T-cell (primary cell): ENCODE measurements at places on chromosomes 6 and 20.

GRCh38 chr20:50762045-50762422, 30.7 kb downstream of the PARD6B start:
- H3K4me1 ChIP-seq: no peaks in the 10 kb centered on the region
- H3K36me3 ChIP-seq: no peaks in the 10 kb centered on the region
- H3K27me3 ChIP-seq: peaks cover 16% of the 10 kb centered on the region
- H3K27ac ChIP-seq: no peak overlapping the region
- DNase-seq: no peak
- H3K4me3 ChIP-seq: no peak overlapping the region

DNA sequence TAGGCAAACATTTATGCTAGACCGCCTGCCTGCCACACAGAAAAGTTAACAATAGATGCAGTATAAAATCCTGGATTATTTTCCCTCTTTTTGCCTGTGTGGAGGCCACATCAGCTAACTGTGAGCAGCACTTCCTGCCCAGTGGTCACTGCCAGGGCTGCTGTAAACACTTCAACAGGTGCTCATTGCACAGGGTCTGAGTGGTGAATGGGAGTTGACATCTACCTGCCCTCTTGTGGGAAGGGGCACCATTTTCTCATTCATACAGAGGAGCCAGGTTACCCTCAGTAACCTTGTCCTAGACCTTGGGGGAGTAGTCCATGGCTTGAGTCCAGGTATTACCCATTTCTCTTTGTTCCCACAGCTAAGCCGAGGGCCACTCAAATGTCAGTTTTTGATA, 235.3 kb downstream of the TMEM242 start:
- H3K4me3 ChIP-seq: no peak overlapping the region
- H3K27me3 ChIP-seq: no peaks in the 10 kb centered on the region
- peaks cover 2% of the 10 kb centered on the region for H3K4me1 ChIP-seq
- no peak overlapping the region for H3K27ac ChIP-seq
- DNase-seq: no peak
- peaks cover 5% of the 10 kb centered on the region for H3K36me3 ChIP-seq

- peaks cover 16% of the 10 kb centered on the region for H3K4me1 ChIP-seq
- no peak for DNase-seq
These were observed 3.1 kb downstream of the ZCCHC3 start for GRCh38 chr20:300345-300990.

DNA sequence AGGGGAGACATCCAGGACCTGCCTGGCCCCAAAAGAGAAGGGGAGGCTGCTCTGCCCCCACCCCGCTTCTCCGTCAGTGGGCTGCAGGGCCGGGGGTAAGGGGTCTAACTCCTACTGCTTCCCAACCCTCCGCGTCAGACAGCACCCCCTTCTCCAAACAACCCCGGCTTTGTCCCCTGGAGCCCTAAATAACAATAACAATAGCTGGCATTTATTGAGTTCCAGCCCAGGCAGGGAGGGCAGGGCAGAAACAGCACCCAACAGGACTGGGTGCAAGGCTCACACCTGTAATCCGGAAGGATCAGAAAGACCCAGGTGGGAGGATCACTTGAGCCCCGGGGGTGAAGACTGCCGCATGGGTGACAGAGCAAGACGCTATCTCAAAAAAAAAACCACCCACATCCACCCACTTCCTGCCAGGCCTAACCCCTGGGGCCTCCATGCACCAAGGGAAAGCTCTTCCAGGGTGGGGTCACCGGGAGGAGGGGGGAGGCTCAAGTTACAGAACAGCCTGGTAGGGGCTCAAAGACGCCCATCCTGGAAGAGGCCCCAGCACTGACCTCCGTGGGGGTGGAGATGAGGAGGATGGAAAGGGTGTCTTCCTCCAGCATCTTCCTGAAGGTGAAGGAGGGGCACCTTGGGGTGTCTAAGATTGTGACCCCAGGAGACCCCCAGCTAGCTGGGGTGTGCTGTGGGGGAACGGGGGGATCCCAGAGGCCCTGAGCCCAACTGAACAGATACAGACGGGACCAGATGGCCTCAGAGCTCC, 1.3 kb upstream of the FNDC11 start:
- peaks cover 37% of the 10 kb centered on the region for H3K4me1 ChIP-seq
- peak overlapping the region; percentile 86 for H3K27ac ChIP-seq
- no peaks in the 10 kb centered on the region for H3K36me3 ChIP-seq
- peak overlapping the region; percentile 54 for H3K4me3 ChIP-seq
- DNase-seq: peak; percentile 63
- H3K27me3 ChIP-seq: no peaks in the 10 kb centered on the region

DNA sequence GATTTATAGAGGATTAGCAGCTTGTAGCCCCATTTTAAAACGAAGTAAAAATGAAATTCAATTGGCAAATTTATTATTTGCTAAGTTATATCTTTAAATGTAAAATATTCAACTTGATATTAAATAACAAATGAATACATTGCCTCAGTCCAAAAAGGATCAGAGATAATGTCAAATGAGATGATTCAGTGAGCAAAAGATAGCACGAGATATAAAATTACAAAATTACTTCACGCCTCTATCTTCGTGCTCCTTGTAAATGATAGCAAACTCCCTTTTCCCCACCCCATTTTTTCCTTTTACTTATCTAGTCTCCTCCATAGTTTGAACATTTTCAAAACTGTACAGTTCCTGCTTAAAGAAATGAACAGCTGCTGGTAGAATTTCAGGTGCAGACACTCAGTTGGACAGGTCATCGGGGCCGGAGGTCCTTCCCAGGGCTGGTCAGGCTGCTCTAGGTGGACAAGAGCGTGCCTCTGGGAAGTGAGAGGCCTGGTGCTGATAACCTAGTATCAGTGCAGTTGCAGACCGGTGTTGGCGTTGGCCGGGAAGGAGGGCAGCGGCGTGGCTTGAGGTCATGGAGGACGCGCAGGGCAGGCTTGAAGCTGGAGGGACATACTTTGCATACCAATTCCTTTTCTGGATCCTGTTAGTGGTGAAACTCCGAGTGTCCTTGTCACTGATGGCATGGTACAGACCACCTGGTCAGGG, 83.9 kb downstream of the CDC5L start:
- H3K27ac ChIP-seq: no peak overlapping the region
- no peak for DNase-seq
- no peaks in the 10 kb centered on the region for H3K36me3 ChIP-seq
- no peaks in the 10 kb centered on the region for H3K27me3 ChIP-seq

DNA sequence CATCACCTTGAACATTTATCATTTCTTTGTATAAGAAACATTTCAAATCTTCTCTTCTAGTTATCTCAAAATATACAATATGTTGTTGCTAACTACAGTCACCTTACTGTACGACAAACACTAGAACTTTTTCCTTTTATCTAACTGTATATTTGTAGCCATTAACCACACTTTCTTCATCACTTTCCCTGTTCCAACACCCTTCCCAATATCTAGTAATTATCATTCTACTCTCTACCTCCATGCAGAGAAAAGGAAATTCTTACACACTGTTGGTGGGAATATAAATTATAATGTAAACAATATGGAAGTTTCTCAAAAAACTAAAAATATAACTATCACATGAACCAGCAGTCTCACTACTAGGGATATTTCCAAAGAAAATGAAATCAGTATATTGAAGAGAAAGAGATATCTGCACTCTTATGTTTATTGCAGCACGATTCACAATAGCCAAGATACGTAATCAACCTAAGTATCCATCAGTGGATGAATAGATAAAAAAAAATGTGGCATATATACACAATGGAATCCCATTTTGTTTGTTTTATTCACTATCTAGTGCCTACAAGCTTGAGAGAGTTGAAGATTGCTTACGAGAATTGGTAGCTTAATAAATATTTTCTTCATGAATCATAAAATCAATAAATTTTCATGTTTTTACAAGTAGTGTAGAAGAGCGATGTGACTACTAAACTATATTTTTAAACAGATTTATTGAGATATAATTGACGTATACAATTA, 2.4 kb downstream of the RHAG start:
- no peaks in the 10 kb centered on the region for H3K4me1 ChIP-seq
- no peaks in the 10 kb centered on the region for H3K27me3 ChIP-seq
- no peaks in the 10 kb centered on the region for H3K36me3 ChIP-seq

GRCh38 chr6:29561606-29562181, 2.2 kb upstream of the UBD start:
- H3K27me3 ChIP-seq: no peaks in the 10 kb centered on the region
- H3K36me3 ChIP-seq: no peaks in the 10 kb centered on the region
